ENCODE measurements at places on chromosomes 3 and 15.

- DNase-seq = no peak
Observed at GRCh38 chr15:70379938-70380883, 282.5 kb upstream of the TLE3 start.

GRCh38 chr3:125116311-125117080 lies 60.7 kb upstream of the HEG1 start:
- no peak for DNase-seq

DNA sequence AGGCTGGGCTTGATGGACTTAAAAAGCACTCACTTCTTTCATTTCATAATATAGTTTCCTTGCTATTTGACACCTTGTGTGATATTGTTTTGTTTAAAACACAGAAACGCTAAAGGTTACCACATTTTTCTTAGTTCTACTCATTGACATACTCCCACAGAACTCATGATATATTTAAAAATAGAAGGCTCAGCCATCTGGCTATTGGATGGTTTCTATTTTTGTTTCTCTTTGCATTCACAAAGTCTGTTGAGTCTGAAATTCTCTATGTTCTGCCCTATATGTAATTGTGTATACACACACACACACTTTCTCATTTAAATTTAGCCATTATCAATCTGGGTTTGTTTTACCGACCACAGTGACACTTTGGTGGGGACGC lies 128.2 kb downstream of the SOX2 start:
- DNase-seq = no peak

- DNase-seq = no peak
Observed at GRCh38 chr15:91142106-91142744, 42.2 kb downstream of the SV2B start.

DNA sequence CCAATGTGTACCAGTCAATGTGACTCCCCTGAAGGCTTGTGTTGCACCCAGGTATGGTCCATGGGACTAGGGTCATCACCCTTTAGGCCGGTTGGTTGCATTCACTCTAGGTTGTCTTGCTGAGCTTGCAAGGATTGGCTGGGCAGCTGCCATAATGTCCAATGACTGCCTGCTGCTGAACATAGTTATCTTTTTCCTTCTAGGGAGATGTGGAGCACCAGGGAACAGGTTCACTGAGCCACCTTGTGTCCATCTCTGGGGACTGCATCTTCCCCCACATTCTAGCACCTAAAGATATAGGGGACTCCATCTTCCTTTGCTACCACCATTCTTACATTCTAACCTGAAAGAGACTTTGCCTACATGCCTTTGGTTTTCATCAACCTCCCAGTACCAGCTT lies 580.4 kb upstream of the TBL1XR1 start:
- peak; percentile 26 for DNase-seq

- DNase-seq = no peak
Observed at GRCh38 chr3:100637197-100637631, 27.8 kb downstream of the ADGRG7 start.

DNA sequence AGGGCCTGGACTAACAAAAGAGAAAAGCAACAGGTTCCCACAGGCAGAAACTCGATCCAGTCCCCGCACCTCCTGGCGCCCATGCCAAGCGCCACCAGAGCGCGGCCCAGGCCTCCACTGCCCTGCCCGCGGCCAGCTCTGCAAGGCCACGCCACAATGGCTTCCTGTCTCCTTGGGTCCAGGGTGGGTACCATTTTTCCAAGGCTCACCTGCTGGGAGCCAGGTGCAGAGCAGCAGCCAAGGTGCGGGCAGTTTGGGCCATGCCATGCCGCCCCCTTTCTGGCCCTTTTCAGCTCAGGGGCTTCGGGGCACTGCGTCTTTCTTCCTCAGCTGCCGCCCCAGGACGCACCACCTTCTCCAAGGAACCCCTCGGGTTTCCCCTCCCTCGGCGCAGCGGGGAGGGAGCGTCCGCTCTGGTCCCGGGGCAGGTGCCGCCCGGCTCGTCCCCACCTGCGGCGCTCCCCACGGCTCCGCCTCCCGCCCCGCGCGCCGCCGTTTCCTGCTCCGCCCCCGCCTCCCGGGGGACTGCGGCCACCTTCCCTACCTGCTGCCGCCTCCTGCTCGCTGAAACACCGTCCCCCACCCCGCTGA lies at the start of gene ILDR1:
Gene ILDR1, minus strand, starts transcription at position 437 of the 591 bp plus-strand sequence. Its CDS starts 170 bp downstream, at position 267.
- DNase-seq = no peak

- DNase-seq = no peak
Observed at GRCh38 chr3:177414093-177414492, 216.8 kb upstream of the TBL1XR1 start.

GRCh38 chr15:57290187-57290586 lies 86.1 kb upstream of the CGNL1 start:
- DNase-seq = no peak

GRCh38 chr3:53238051-53238850 lies 17.6 kb downstream of the TKT start:
- DNase-seq = no peak

DNA sequence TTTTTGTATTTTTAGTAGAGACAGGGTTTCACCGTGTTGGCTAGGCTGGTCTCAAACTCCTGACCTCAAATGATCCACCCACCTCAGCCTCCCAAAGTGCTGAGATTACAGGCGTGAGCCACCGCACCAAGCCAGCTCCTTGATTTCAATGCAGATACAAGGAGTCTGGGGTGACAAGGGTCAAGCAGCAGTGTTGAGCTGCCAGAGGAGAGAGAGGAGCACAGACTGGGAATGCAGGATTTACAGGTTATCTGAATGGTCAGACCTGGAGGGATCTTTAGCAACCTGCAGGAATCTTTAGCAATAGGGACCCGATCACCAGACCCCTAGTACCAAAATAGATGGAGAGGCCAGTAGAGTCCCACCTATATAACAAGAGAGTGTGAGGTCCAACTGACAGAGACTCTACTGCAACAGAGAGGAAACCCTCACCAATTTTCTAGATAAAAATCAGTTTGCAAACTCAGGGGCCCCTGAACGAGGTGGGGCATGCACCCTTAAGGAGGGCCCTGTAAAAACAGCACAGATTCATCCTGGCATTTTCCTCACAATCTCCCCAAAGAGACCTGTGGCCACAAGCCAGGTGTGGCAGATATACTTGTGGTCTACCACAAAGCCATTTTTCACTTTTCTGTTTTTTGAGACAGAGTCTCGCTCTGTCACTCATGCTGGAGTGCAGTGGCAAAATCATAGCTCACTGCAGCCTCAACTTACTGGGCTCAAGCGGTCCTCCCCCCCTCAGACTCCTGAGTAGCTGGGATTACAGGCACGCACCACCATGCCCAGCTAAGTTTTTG lies 10.7 kb upstream of the SHISA5 start:
- DNase-seq = peak; percentile 65

DNA sequence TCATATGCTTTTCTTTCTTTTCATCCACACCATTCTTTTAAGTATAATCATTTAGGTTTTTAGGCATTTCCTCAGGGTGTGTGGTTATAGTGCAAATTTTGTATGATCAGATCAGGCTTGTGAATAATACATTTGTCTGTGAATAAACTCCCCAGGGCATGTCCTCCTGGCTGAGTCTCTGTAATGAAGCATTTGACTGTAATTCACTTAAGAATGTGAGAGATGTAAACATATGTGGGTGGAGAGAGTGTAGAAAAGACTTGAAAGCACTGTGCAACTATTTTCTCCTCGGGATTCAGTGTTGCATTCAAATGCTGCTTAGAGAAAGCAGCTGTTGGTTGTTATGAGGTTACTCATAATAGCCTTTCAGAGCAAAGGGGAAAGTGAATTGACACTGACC lies 996.5 kb downstream of the TUSC7 start:
- no peak for DNase-seq

- DNase-seq = no peak
Observed at GRCh38 chr3:50125541-50126286, 29.4 kb upstream of the SEMA3F start.

- no peak for DNase-seq
Observed at GRCh38 chr15:99487337-99487730, 78.5 kb upstream of the MEF2A start.

DNA sequence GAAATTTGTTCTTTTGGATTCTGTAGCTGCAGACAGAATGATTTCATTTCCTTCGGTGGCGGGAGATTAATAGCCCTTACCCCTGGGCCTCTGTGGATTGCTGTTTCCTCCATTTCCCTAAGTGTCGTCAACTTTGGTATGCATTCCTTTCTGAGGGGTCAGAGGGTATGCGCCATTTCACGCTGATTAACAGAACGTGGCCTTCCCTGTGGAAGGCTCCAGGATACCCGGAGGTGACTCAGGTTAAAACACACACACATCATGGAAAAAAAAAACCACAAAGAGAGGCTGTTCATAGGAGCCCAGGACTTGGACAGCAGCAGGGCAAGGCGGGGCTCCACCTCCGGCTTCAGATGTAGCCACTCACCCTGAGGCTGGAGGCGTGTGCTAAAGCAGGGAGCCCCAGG lies 51.9 kb downstream of the EPHB1 start:
- no peak for DNase-seq

DNA sequence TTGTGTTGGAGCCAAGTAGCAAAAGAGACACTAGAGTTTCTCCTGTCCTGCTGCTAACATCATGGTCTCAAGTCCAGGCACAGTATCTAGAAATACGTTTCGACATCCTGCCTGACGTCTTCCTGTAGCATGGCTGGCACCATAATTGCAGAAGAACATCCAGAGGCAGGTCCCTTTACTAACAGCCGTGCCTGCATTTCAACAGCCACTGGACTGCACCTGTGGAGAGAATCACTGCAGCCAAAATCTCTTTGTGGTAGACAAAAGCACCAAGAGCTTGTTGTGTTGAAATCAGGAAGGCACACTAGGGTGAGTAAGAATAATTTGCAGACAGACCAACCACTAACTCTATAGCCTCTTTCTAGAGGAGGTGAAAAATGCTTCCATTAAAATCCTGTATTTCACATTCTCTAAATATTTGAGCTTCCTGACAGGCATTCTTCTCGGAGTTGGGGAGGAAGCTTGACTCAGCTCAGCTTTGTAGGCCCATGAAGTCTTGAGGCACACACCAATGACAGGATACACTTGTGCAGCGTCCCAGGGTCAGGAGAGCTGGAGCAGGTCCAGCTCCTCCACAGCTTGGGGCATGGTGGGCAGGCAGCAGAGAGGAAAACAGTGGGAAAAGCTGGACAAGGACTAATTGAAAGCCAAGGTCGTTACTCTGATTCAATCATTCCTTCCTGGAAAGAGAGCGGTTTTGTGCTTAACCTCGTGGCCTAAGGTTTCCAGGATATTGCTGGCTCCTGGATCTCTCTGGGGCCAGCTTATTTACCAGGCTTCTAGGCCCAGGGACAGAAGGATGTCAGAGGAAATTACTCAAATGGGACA lies 244.9 kb downstream of the FAM43A start:
- no peak for DNase-seq

DNA sequence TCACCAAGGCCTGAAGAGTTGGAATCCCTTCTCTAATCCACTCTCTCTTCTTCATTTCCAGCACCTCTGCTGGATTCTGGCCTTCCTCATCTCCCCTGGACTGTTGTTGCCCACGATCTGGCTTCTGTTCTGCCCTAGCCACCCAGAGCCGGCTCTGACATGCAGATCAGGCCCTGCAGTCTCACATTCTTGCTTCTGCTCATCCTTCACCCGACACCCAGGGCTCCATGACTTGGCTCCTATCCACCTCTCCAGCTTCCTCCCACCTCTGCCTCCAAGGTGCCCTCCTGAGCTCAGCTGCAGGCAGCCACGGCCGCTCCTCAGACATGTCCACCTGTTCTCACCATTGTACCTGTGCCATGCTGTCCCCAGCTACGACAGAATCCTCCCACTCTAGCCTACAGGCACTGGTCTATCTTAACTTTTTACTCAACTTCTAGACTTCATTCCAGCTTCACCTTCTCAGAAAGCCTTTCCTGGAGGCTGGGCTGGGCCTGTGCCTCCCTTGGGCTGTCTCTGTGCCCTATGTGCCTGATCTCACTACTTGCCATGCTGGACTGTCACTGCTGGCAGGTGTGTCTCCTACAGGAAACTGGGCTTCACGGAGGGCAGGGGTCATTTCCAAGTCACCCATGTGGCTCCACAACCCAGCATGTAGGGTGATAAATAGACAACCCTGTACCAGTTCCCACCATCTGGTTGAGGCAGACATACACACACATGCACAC lies 16.0 kb upstream of the TBC1D21 start:
- DNase-seq = no peak

DNA sequence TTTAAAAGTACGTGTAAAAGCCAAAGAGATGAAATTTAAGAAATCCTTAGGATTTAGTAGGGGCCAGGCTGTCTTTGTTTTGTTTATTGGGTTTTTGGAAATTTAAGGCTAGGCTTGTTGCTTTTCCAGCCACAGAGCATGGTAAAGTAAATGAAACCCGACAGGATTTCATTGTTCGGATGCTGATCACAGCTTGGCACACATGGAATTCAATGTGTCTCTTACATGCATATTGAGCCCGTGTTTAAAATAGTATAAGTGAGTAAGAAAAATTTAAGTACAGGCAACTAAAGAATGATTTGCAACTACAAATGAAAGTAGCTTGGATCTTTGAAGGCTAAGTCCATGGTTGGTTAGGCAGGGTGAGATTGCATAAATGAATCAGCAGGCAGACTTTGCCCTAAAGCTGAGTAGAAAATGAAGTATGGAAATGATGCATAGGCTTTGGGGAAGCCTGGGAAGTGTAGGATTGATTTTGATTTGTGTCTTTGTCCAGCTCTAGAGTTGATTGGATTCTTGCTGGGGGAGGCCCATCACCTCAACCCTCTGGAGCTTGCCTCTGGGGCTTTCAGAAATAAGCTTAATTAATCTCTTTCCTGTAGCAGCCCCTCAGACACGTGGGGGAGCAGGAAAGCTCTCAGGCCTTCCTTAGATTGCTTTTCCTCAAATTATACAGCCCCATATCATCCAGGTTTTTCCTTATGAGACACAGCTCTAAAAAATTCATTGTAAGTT lies 68.2 kb upstream of the ADAMTSL3 start:
- DNase-seq = no peak
